ENCODE measurements at places on chromosomes 3 and 15.

GRCh38 chr15:73273181-73274002 is 95.4 kb downstream of the HCN4 start:
- peak; percentile 14 for DNase-seq

GRCh38 chr3:153848702-153849101 is 272.5 kb upstream of the ARHGEF26 start:
- no peak for DNase-seq

DNA sequence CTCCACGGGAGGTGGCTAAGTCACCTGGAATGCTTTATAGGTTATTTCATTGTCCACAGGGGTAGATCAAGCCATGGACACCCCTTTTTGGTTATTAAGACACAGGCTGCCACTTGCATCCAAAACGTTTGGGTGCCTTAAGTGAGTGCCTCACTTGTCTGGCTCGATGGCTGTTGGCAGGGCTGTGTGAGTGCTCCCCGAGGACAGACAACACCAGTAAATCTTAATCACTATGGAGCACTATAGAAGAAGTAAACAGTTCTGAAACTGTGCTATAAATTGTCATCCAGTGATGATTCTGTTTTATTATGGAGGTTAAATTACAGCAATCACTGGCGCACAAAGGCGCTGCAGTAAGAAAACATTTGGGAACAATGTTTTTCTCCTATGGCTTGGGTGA is 215.5 kb downstream of the CACNA2D3 start:
- no peak for DNase-seq

GRCh38 chr15:94443186-94443585 is 211.8 kb downstream of the MCTP2 start:
- DNase-seq = no peak

DNA sequence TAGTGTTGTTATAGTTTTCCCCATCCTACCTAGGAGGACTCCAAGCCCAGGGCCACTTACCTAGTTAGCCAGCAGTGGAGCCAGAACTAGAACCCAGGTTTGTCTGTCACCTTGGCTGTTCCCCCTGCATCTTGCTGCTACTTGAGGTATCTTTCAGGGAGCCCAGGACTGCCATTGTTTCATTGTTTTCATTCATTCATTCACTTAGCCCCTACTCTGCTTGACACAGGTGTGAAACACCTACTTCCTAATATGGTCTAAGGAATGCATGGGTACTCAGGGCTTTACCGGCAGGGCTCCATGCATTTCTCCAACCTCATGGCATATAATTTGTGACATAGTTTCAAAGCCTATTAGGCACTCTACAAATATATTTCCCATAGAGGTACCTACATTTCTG is 266.6 kb upstream of the TPM1 start:
- no peak for DNase-seq

DNA sequence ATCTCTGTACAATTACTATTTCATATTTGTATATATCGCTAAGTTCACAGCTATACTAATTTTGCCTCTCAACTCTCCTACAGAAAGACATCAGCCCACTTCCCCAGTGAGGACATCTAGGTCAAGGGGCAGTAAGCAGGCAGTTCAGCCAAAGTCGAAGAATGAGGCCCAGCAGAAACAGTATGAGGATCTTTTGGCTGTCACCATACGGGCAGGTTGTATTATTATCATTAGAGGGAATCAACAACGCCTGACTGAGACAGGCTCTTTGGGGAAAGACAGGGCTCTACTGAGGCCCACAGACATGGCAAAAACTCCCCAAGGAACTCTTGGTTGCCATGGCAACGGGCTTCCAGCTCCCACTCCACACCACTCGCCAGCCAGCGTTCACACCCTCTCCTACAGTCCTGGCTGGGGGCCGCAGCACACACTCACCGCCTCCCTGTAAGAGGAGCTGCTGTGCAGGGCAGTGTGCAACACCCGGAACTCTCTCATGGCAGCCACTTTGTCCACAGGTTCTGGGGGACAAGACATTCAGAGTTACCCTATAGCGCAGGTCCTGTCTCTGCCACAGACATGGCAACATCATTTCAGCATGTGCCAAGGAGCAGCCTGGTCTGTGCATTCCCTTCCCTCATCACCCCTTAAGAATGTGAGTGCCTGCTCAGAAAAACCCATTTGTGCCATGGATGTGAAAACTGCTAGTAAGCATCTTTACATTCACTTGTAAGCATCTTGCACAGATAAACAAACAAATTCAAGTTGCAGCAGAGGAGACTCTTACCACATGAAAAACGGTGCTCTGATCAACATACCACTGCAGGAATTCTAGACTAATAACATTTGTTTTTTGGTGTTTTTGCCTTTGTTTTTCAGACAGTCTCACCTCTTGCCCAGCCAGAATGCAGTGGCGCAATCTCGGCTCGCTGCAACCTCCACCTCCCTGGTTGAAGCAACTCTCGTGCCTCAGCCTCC is 8.8 kb downstream of the UBL7 start:
- no peak for DNase-seq

DNA sequence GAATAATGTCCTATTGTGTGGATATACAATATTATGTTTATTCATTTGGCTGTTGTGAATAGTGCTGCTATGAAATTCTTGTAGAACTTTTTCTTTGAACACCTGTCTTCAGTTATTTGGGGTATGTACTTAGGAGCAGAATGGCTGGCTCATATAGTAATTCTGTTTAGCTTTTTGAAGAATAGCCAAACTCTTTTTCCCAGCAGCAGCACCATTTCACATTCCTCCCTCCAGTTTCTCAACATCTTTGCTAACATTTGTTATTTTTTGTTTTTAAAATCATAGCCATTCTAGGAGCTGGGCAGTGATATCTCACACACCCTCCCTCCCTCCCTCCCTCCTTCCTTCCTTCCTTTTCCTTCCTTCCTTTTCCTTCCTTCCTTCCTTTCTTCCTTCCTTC is 39.7 kb downstream of the LSM3 start:
- no peak for DNase-seq

DNA sequence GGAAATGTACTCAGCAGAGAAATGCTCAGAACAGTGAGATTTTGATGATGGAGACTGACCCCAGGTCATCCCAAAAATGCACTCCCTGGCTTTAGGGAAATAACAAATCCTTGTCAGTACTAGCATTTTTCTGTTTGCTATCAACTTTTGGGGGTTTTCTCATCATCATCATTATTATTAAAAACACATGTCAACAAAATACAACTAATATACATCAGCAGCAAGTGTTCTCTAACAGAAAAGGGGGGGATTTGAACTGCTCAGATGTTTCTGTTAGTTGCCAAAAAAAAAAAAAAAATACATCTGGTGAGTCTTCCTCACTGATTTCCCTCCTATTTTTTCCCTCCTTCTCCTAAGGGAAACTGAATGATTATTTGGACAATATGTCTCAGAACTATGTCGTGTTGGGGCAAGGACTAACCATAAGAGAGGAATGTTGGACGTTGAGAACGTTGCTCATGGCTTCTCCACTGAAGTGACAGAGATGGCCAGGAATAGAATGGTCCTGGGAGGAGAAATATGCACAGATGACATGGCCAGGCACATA is 230.0 kb upstream of the MCTP2 start:
- no peak for DNase-seq

DNA sequence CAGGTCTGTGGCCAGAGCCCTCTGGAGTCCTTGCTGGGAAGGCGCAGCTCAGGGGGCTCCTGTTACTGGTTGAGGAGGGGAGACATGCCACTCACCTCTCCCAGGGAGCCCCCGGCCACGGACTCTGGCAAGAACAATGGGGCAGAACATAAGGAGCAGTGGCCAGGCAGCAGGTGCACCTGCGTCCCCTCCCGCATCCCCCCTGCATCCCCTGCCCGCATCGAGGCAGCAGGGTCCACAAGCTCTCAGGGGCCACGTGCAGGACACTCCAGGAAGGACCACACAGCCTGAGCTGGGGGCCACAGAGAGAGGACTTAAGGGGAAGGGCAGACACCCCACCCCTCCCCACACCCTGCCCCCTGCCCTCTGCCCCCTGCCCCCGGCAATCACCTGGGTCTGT is 73.0 kb downstream of the TFRC start:
- DNase-seq = no peak

GRCh38 chr15:31516440-31516839 is 189.8 kb downstream of the KLF13 start:
- no peak for DNase-seq

DNA sequence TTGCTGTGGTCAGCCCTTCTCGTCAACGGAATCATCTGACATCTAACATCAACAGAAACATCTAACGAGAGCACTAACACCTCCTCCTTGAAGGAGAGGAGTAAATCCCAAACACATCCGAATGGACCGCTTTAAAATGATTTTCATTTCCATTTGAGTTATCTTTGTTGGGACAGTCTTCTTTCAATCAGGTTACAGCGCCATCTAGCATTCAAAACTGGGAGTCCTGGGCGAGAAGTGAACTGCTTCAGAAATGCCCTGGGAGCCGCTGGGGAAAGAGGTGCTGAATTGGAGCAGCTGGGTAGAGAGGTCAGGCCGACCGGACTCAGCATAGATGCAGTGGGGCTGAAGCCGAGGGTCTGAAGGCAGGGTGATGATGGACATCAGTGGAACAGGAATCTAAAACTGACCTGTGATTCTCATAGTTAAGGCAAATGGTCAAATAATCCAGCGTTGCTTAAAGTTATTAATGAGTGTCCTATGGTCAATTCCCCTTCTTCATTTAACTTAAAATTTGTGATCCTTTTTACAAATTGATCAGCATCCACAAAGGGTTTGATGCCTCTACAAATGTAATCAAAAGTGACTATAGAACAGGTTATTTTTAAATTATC is 170.0 kb upstream of the NDN start:
- peak; percentile 34 for DNase-seq

- no peak for DNase-seq
These were observed 5.1 kb downstream of the TEX264 start for GRCh38 chr3:51676102-51676640.

DNA sequence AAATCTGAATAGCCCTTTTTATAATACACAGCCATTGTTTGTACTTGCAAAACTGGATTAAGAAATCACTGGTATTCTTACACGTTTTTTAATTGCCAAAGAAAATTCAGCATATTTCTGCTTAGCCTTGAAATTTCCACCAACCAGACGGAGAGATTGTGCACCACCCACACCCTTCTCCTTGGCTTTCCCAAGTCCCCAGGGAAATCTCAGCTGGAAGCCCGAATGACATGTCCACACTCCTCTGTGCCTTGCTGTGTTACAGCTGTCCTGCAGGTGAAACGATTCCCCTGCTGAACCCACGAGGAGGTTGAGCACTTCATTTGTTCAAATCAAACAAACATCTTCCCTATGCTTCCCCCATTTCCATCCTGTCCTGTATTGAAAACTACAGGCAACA is 49.6 kb upstream of the PPARG start:
- no peak for DNase-seq

GRCh38 chr15:68149059-68149458 is 56.1 kb downstream of the CALML4 start:
- no peak for DNase-seq

DNA sequence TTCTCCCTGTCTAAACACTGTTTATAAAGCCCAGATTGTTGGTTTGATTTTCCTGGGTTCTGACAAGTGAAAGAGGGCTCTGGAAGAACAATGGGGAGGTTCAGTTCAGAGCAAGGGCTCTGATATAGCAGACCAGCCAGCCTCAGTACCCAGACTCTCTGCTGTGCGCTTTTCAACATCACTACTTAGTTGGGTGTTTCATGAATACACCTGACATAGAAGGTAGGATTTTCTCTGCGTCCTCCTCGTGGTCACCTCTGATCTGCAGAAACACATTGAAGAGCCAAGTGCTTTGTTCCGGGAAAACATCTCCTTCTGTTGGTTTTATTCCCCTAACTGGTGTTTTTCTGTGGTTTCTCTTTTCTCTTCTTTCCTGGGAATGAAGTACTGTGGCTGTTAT is 99.5 kb downstream of the EPHB1 start:
- DNase-seq = no peak
